ENCODE measurements at places on chromosomes 11 and 22.

- DNase-seq, result no peak
These were observed 106.2 kb downstream of the SHANK2 start for GRCh38 chr11:71145988-71146824.

DNA sequence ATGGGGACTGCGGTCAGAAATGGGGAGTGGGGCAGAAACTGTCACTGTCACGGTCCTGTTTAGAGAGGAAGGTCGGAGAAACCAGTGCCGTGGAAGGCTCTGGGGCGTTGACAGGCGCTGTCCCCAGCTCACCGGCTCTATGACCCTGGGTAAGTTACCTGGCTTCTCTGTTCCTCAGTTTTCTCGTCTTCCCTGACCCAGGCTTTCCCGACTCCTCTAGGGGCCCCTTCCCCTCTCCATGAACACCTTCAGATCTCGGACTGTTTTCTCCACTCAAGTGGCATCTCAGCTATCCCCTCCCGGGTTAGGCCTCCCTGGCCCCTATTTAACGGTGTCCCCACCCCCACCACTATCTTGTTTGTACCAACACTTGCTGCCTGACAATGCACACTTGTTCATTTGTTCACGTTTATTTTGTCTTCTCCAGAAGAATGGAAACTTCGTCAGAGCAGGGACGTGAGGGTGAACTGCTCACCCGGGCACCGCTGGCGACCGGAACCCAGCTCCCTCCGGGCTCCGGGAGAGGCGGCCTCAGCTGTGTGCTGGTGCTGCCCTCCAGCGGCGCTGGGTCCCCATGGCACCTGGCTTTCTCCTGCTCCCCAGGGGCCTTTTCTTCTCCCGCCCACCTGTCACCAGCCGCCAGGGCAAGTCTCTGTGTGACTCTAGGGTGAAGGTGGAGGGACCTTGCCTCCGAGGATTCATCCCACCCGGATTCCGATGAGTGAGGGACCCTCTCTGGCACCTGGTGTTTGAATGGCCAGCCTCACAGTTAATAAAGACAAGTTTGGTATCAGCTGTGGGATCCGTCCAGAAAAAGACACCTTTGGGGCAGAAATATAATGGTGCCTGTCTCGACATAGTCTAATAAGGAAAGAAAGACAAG lies 33.1 kb upstream of the SLC35C1 start:
- DNase-seq, result no peak

DNA sequence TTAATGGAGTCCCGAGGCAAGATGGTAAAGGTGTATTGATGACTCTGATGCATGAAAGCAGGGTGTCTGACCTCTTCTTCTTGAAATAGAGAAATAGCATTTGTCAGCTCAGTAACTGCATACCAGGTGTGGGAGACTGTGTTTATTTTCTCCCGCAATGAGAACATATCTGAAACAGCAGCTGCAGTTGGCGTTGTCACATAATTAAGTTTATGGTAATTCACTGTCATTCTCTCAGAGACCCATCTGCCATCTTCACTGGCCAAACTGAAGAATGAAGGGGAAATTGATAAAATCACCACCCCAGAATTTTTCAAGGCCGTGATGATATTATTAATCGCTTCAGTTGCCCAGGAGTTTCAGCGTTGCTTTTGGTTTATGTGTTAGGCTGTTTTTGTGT lies 20.1 kb upstream of the MCHR1 start:
- no peak for DNase-seq

DNA sequence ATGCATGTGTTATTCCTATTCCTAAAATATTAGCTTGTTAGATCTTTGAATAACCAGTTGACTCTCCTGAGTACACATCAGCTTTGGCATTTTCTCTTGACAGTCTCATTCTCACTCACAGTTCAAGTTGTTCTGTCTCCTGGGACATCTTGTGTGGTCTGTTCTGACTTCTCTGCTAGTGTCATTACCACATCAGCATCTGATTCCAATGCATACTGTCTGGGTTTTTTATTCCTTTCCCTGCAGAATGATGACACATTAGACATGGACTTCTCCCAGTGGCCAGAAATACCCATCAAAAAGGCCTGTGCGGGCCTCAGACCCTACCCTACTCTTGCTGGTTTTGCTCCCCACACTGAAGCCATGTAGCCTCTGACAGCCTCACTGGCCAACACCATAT lies 2.7 kb downstream of the ZNF74 start:
- DNase-seq, result no peak

- no peak for DNase-seq
These were observed 256.8 kb downstream of the INSC start for GRCh38 chr11:15371533-15371932.

- DNase-seq, result no peak
These were observed 9.7 kb upstream of the TXNRD2 start for GRCh38 chr22:19951346-19951745.

- DNase-seq, result no peak
These were observed 190.8 kb downstream of the TTC28 start for GRCh38 chr22:28488825-28489224.

DNA sequence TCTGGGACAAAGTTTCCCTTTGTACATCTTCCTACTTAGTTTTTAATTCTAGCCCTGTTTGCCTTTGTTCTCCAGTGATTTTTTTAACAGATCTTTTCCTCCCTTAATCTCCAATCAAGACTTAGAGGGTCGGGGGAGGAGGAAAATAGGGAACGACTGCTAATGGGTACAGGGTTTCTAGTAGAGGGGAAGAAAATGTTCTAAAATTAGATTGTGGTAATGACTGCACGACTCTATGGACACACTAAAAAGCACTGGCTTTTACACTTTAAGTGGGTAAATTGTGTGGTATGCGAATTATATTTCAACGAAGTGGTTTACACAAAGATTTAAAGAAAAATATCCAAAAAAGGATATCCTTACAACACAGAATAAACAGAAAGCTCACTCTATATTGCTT lies 110.0 kb upstream of the SPON1 start:
- DNase-seq, result no peak

DNA sequence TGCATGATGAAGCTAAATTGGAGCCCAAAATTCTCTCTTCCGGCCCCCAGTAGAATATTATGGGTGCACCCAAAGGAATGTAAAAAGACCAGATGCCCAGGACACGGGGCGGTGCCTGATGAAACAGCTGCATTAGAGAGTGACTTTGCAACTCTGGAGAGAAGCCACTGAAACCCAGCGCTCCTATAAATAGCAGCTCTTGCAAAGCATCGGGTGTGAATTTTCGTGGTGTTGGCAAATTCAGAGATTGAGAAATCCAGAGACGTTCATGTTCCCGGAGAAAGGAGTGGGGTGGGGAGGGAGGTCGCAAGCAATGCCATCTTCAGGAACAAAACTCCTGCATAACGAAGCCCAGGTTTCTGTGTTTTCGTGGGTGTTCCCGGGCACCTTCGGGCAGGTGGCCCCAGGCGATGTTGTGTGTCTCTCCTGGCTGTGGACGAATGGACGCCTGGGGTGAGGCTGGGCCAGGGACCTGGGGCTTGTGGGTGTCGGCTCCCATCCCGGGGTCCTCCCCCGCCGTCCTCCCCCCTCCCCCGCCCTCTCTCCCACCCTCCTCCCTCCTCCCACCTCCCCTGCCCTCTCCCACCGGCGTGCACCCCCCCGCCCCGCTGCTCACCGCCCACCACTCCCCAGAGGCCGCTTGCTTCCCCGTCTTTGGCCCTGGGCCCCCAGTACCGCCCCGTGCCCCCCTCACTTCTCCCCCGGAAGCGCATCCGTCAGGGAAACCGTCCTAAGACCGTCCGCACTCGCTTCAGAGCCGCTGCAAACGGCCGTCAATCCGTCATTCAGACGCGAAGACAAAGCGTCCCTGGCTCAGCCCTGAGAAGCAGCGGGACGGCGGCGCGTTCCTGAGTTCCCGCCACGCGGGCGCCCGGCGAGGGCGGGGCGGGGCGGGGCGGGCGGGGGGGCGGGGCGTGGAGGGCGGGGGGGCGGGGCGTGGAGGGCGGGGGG lies 26.7 kb upstream of the TOLLIP start:
- DNase-seq, result no peak

DNA sequence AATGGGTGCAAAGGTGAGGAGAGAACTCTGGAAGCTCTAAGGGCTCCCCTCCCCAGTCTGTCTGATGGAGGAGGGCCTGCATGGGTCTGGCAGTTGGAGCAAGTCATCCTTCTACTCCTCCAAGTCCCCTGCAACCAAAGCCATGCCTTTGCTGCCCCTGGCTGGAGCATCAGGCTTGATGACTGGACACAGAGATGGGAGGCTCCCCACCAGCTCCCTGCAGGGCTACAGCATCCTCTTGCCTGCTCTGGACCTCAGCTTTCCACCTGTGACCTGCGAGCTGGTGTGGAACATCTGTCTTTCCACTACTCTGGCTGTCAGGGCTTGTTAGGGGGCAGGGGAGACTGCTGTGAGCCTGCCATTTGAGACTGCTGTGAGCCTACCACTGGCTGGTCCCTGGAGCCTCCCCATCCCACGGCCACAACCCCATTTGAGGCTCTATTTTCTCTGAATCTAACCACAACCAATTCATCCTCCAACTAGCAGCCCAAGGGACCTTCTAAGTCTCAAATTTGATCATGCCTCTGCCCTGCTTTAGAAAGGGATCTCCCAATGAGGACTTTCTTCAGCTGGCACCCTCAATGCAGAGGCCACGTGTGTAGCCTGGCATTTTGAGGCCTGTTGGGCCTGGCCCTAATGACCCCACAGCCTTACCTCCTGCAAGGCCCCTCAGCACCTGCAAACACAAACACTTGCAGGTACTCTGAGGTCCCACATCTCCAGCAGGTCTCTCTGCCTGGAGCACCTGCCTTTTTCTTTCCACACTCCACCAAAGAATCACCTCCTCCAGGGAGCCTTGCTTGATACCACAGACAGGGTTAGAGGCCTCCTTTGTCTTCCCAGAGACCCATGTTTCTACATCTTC lies 9.9 kb downstream of the P2RY6 start:
- no peak for DNase-seq

DNA sequence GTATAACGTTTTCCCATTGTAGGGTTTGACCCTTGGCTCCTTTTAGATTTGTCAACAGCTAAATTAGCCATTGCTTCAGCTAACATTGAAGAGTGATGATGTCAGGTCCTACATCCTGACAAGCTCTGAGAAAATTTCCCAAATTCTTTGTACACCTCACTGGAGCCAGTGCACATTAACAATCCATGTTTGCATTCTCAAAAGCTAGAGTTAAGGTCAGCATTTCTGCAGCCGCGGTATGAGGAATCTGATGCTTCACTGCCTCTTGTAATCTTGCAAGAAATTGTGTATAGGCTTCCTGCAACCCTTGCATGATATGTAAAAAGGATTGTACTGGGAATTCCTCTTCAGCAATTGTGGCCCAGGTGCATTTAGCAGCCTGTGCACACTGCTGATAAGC lies 33.1 kb upstream of the NCAM1 start:
- no peak for DNase-seq

- no peak for DNase-seq
These were observed 155.2 kb upstream of the GRK3 start for GRCh38 chr22:25409240-25409639.

DNA sequence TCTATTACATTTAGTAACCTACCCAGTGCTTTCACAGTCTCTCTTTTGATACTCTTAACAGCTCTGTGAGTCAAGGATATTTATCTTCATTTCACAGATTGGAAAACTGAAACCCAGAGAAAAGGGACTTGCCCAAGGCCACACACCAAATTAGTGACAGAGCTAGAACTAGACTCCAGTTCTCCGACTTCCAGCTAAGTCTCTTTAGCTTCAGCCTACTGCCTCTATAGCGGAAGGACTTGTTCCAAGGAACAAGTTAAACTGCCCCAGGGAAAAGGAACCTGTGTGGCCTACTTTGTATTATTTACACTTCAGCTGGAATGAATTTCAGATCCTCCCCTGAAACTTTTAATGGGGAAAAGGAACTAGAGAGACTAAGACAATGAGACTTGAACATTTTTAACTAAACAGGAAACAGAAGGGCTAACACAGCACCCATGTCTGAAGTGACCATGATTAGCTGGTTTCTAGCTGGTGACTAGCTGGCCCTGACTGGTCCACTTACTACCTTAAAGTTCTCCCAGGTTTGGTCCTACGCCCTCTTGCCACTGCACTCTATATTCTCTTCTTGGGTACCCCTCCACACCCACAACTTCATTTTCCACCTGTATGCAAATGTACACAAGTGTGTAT lies 1.3 kb downstream of the LRRC51 start:
- DNase-seq, result no peak

DNA sequence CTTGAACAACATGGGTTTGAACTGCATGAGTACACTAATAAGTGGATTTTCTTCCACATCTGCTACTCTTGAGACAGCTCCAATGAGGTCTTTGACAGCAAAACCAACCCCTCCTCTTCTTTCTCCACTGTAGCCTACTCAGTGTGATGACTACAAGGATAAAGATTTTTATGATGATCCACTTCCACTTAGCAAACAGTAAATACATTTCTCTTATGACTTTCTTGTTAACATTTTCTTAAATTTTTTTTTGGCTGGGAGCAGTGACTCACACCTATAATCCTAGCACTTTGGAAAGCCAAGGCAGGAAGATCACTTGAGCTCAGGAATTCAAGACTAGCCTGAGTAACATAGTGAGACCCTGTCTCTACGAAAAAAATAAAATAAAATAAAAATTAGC lies 9.9 kb upstream of the EIF4G2 start:
- DNase-seq, result no peak

GRCh38 chr22:45238957-45239680 lies 1.6 kb downstream of the KIAA0930 start:
- DNase-seq, result no peak

DNA sequence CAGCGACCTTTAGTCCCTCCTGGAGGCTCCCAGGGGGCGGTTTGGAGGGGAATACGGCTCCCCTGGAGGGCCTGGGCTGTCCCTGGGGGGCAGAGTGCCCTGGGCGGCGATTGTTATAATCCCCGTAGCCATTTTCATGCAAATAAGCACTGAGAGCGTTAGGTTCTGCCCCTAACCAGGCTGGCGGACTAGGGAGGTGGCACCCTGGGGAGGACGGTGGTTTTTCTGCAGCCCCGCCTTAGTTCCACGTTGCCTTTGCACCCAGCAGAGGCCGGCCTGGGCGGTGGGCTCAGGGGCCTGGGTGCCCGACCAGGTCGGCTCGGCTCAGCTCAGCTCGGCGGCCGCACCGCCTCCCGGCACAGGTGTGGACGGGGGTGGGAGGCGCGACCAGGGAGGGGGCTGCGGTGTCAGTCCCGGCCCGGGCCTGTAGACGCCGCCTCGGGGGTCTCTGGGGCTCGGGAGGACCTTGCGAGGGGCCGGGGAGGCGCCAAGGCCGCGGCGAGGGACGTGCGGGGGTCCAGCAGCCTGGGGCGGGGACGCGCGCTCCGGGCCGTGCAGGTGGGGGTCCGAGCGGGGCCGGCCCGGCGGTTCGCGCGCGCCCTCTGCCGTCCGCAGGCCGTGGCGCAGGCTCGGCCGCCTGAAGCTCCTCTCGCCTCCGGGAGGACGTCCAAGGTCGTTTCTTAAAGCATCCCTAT lies 2.3 kb upstream of the DUSP8 start:
- DNase-seq, result no peak

DNA sequence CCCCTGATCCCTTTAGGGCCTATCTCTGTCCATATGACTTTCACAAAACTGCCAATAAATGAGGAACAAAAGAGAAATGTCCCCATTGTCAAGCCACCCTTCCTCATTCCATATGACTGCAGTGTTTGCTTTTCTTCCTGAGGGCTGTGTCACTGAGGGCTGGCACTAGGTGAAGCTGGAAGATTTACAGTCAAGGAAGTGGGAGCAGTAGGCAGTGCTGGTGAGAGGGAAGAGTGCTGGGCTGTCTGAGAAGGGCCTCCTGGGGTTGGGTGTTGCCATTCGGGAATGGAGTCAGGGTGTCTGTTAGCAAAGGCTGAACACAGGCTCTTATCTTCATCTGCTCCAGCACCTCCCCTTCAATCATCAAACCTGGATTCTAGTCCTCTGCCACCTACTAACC lies 30.9 kb downstream of the INSC start:
- DNase-seq, result no peak

Data from cerebellar nuclear complex (tissue), 1 donor.